ENCODE measurements at places on chromosomes 1 and 21. TPM values are rescaled to one million over a fixed set of nuclear protein-coding genes. Genes with fewer than 3 reads are reported as not detected.
A peak's percentile ranks its signal among the peaks of the same experiment; 100 is the strongest.

DNA sequence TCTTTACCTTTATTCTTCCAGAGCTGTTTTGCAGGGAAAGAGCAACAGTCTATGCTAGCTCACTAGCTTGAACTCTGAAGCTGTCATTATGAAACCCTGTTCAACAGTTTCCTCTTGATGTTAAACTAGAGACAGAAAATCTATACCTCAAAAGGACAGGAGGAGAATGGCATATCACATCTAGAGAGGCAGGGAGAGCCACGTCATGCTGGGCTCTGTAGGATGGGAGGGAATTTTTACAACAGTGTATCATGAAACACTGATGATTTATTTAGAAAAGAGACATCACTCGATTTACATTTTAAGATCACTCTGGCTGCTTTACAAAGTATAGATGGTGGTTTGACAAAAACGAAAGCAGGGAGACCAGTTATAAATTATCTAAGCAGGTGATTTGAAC lies 224.9 kb upstream of the COA6 start:
- H3K27me3 ChIP-seq: peaks cover 4% of the 10 kb centered on the region
- no peak overlapping the region for H3K4me3 ChIP-seq
- no peaks in the 10 kb centered on the region for H3K4me1 ChIP-seq
- no peak overlapping the region for H3K27ac ChIP-seq

GRCh38 chr1:234866007-234866866 lies 256.3 kb upstream of the IRF2BP2 start:
- H3K27me3 ChIP-seq: peaks cover 2% of the 10 kb centered on the region
- no peak for DNase-seq
- peaks cover 11% of the 10 kb centered on the region for H3K4me1 ChIP-seq
- no peak overlapping the region for H3K4me3 ChIP-seq
- no peak overlapping the region for H3K27ac ChIP-seq

The CFAP107 gene
- total RNA-seq: not detected

The SLAMF6 gene
- total RNA-seq: 53.0 TPM

DNA sequence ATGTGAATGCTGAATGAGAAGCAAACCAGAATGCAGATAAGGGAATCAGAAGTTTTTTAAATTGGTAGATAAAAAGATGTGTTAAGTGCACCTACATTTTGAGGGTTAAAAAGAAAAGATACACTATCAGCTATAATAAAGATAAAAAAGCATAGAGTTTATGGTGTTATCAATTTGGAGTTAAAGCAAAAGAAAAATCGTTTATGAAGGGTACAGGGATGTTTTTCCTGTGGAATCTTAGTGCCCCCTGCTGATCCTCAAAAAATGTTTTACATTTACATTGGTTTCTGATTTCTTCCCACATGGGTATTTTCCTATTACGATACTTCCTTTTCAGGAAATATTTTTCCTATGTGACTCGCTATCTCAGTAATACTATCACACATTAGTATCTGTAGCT lies 293.5 kb downstream of the MRPL39 start:
- no peaks in the 10 kb centered on the region for H3K36me3 ChIP-seq
- no peak overlapping the region for H3K4me3 ChIP-seq
- DNase-seq: no peak
- no peak overlapping the region for H3K27ac ChIP-seq
- H3K4me1 ChIP-seq: no peaks in the 10 kb centered on the region

The CD1B gene
- total RNA-seq: not detected

DNA sequence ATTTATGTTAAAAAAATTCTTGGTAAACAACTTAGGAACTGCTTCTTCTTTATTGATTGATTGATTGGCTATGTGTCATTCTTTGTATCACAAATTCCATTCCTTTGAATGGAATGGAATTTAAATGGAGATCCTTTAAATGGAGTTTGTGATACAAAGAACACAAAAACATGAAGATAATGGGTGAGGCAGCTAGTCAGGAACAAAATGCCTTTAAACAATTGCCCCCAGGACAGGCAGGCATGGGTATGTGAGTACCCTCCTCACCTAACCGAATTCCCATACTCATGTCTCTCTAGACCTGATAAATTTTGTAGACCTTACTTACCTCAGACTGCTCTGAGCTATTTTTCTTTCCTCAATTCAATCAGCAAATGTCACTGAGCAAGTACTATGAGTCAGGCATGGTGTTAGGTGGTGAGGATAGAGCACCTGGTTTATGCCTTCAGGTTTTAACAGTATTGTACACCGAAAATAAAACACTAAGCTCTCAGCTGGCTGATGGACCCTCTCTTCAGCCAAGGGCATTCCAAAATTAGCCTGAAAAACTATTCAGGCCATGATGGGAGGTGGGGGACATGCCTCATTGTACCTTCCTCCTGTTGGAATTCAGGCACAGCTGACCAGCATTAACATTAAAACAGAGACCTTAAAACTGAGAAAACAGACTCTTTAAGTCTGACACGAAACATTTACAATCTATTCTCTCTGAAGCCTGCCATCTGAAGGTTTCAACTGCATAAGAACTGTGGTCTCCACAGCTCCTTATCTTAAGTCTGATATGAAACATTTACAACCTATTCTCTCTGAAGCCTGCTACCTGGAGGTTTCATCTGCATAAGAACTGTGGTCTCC lies 58.9 kb downstream of the OLFML3 start:
- H3K4me3 ChIP-seq: no peak overlapping the region
- H3K27me3 ChIP-seq: no peaks in the 10 kb centered on the region
- no peaks in the 10 kb centered on the region for H3K36me3 ChIP-seq
- H3K4me1 ChIP-seq: no peaks in the 10 kb centered on the region

DNA sequence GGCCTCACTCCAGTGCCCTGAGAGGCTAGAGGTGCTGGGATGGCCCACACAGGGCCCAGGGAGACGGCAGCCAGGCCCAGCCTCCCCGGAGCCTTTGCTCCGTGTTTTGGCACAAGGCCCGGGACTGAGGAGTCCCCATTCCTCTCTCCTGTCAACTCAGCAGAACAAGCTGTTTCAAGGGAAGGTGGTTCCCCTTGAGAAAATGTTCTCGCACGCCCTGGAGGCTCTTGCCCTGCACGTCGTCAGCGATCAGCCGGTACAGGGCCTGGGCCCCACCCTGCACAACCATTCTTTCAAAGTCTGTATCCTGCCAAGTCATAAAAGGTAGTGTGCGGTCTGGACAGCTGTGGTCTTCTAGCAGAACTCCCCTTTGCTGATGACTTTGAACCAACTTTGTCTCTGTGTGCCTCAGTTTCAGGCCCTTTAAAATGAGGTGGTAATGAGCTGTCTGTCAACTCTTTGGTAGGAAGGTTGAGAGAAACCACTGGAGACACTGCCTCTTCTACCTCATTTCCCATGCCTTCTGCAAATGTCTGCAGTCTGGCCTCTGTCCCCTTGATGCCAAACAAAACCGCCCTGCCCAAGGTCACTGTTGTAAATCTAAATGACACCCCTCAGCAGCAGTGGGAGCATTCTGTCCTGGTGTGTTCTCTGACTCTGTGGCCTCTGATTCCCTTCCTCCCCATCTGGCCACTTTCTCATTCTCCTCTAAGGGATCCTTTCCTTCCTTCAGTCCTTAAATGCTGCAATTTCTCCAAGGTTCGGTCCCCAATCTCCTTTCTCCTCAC lies 138.6 kb upstream of the JUN start:
- H3K27ac ChIP-seq: no peak overlapping the region
- no peaks in the 10 kb centered on the region for H3K36me3 ChIP-seq
- H3K27me3 ChIP-seq: no peaks in the 10 kb centered on the region
- no peak overlapping the region for H3K4me3 ChIP-seq

DNA sequence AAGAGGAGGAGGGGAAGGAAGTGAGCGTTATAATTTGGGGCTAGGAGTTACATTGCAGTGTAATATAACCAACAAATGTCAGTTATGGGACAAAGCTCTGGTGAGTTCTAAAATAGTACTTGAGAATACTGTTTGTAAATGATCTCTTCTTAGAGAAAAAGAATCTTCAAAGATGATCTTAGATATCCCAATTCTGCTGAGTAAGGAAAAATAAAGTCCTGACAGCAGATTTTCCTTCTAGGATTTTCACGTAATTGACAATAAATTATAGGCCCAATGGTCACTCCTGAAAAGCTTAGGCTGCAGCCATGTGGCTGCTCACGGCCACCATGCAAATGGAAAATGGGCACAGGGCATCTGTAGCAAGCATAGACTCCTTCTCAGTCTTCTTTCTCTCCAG lies 241.6 kb downstream of the SIPA1L2 start:
- H3K27ac ChIP-seq: no peak overlapping the region
- H3K27me3 ChIP-seq: no peaks in the 10 kb centered on the region
- no peaks in the 10 kb centered on the region for H3K4me1 ChIP-seq
- no peak for DNase-seq

GRCh38 chr1:36305915-36306209 lies 306 bp upstream of the SH3D21 start:
- DNase-seq: no peak
- H3K27me3 ChIP-seq: no peaks in the 10 kb centered on the region
- H3K36me3 ChIP-seq: peaks cover 5% of the 10 kb centered on the region
- peak overlapping the region; percentile 47 for H3K27ac ChIP-seq
- H3K4me3 ChIP-seq: peak overlapping the region; percentile 61
- peaks cover 7% of the 10 kb centered on the region for H3K4me1 ChIP-seq

The TSTD1 gene
- total RNA-seq: 105 TPM

DNA sequence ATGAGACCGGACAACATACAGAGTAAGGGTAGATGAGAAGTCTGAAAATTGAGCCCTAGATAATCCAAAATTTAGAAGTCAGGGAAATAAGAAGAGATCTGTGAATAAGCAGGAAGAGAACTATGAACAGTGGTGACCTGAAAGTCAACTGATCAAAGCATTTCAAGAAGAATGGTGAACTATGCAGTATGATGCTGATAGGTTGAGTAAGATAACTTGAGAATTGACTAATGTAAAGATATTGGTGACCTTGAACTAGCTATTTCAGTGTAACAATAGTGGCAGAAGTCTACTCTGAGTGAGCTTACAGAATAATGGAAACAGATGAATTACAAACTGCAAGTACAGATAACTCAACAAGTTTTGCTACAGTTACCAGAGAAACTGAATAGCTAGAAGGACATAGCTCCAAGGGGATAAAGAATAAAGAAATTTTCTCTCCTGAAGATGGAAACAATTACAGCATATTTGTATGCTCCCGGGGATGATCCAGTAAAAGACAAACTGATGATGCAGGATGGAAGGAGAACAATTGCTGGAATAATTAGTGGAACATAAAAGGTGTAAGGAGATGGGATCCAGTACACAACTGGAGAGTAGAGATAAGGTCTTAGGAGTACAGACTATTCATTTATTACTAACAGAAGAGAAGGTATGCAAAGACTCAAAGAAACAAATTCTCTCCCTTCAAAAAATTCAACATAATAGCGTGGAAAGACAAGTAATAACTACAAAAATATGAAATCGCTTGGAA lies 10.9 kb downstream of the NRDC start:
- DNase-seq: no peak
- no peaks in the 10 kb centered on the region for H3K36me3 ChIP-seq
- no peak overlapping the region for H3K4me3 ChIP-seq

- DNase-seq: peak; percentile 10
- no peaks in the 10 kb centered on the region for H3K36me3 ChIP-seq
- H3K4me3 ChIP-seq: peak within 1 kb of the TSS; percentile 69
- H3K27ac ChIP-seq: peak within 1 kb of the TSS; percentile 65
- peaks cover 17% of the 10 kb centered on the region for H3K4me1 ChIP-seq
Observed at GRCh38 chr1:160522622-160523345, at the start of gene SLAMF6. Gene SLAMF6, minus strand, starts transcription at chr1:160523255. Its CDS starts 63 bp downstream, at chr1:160523192.

- H3K36me3 ChIP-seq: no peaks in the 10 kb centered on the region
- no peak for DNase-seq
Observed at GRCh38 chr1:183433703-183434102, 15.5 kb upstream of the NMNAT2 start.

DNA sequence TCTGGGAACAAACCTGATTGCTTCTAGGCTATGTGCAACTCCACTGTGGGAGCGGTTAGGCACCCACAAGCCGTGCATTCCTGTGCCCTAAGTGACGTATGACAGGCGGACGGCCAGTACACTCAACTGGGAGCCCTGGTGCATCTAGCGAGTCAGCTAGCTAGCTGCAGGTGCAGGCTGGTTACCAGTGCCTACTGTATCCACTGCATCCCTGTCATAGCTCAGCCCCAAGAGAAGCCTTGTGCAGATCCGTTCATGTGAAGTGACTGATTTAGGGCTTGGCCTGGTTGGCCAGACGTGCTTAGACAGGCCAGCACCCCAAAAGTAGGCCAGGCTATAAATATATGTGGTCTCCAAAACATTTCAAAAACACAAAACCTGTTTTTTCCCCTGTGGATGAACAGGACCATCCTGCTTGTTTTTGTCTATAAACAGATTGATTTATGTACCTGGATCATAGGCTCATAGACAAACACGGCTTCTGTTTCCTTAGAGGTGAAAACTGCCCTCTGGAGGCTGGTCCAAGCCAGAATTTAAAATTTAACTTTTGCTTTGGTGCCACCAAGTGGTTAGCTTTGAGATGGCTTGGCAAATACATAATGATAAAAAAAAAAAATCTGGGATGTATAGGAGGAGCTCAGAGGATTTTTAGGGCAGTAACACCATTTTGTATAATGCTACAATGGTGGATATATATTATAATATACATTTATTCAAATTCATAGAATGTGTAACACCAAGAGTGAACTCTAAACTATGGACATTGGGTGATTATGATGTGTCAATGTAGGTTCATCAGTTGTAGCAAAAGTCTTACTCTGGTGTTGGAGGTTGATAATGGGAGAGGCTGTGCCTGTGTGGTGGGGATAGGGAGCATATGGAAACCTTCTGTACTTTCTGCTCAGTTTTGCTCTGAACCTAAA lies 68.5 kb downstream of the GIPC2 start:
- H3K4me3 ChIP-seq: no peak overlapping the region
- DNase-seq: peak; percentile 27
- no peaks in the 10 kb centered on the region for H3K36me3 ChIP-seq
- H3K27ac ChIP-seq: no peak overlapping the region
- H3K27me3 ChIP-seq: no peaks in the 10 kb centered on the region
- no peaks in the 10 kb centered on the region for H3K4me1 ChIP-seq

The PLOD1 gene
- 4.6 TPM for total RNA-seq
